ENCODE measurements at places on chromosomes 2 and 18.

DNA sequence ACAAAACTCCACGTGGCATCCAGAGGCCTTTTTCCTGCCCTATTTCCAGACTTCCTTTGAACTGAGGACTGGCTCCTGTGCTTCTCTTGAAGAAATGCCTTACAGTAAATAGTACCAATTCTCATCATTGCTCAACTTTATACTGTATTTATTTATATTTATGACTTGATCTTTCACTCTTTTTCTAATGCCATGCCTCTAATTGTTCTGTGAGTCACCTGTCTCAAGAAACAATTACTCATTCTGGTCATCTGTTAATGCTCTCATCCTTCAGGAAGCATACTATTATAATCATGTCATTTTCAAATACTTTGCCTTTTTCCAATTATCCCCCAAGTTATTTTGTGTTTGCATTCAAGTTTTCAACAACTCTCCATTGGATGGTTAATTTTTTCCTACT is 85.9 kb downstream of the DCDC2C start:
- no peaks in the 10 kb centered on the region for H3K27me3 ChIP-seq
- H3K36me3 ChIP-seq, result no peaks in the 10 kb centered on the region
- no peaks in the 10 kb centered on the region for H3K4me1 ChIP-seq
- no peak overlapping the region for H3K4me3 ChIP-seq
- no peak overlapping the region for H3K27ac ChIP-seq

DNA sequence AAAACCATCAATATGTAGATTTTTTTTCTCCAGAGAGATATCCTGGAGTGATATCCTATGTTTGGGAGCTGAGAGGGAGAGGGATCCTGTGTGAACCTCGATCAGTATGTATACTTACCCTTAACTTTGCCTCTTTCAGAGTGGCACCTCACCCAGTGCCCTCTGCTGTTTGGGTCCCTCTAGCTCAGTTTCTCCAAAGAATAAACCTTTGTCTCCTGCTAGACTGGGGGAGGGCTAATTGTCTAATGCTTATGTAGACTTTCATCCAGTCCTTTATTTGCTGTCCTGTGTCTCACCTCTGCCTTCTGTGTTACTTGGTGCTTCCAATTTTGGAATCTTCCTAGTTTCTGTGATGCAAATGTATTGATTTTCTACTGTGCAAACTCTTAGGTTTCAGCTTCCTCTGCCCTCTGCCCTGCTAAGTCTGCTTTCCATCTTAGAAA is 48.4 kb downstream of the MTX2 start:
- H3K36me3 ChIP-seq, result peaks cover 2% of the 10 kb centered on the region
- no peak for DNase-seq
- peaks cover 4% of the 10 kb centered on the region for H3K4me1 ChIP-seq
- H3K27me3 ChIP-seq, result no peaks in the 10 kb centered on the region

DNA sequence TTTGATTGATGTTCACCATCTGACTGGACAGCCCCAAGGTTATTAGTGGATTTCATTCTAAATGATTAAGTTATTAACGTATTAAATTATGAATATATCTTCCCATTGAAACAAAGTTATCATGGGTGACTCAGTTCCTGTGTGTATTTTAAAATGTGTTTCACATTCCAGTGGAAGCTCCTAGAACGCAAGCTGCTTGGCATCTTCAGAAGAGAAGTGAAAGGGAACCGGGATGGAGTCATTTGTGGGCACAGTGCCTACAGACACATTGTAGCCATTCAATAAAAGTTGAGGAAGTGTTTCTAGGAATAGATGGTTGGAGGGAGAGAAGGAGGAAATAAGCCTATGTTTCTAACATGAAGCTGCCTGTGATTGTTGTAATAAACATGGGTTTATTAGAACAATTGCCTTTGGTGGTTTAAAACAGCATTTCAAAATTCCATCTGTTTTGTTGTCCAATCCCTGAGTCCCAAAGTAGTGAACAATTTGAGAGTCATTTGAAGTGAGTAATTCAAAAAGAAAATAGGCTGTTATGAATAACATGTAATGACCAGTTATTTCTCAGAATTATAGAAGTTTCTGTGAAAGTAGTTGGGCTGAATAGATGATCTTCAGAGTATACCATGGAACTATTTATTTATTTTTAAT is 143.5 kb downstream of the PKP4 start:
- no peaks in the 10 kb centered on the region for H3K4me1 ChIP-seq
- H3K36me3 ChIP-seq, result peaks cover 1% of the 10 kb centered on the region
- H3K4me3 ChIP-seq, result no peak overlapping the region
- no peak for DNase-seq
- no peak overlapping the region for H3K27ac ChIP-seq

DNA sequence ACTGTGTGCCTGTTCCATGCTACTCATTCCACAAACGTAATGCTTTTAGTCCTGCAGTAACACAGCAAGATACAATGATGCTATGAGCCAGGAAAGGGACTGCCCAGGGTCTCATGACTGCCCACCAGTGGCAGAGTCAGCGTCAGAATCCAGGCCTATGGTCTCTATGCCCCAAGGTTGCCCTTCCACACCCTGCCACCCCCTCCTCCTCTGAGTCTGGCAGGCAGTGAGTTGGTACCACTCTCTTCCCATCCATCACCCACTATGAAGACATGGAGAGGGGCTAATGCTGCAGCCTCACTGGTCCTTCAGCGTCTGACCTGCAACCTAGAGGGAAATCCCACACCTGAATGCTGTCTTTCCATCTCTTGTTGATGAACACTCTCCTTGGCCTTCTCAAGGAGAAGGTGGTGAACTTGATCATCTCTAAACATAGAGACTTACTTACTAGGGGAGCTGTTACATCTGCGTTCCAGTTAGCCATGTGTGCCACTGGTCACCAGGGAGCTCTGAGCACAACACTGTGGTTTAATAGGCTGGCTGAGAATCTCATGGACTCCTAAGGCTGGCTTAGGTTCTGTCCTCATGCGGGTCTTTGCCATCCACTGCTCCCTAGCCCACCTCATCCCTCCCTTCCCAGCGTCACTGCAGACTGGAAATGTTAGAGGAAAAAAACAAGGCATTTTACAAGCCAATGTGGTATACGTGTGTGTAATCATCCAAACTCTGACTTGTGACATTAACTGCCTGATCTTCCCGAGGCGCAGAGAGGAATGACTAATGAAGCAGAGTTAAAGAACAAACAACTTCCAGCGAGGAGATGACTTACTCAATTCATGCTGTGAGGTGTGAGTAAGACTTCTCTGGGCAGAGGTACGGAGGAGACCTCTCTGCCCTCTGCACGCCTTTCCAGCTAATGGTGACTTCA is 28.8 kb downstream of the STEAP3 start:
- no peaks in the 10 kb centered on the region for H3K4me1 ChIP-seq
- H3K36me3 ChIP-seq, result no peaks in the 10 kb centered on the region

- no peaks in the 10 kb centered on the region for H3K36me3 ChIP-seq
- H3K27ac ChIP-seq, result no peak overlapping the region
- no peak overlapping the region for H3K4me3 ChIP-seq
- H3K4me1 ChIP-seq, result no peaks in the 10 kb centered on the region
- DNase-seq, result no peak
Measured at GRCh38 chr18:78758496-78758895, 221.1 kb upstream of the SALL3 start.

- H3K27ac ChIP-seq, result no peak overlapping the region
- no peaks in the 10 kb centered on the region for H3K36me3 ChIP-seq
- H3K4me1 ChIP-seq, result no peaks in the 10 kb centered on the region
- H3K4me3 ChIP-seq, result no peak overlapping the region
- no peak for DNase-seq
- H3K27me3 ChIP-seq, result peaks cover 2% of the 10 kb centered on the region
Measured at GRCh38 chr18:21903709-21904108, 163.1 kb downstream of the MIB1 start.

DNA sequence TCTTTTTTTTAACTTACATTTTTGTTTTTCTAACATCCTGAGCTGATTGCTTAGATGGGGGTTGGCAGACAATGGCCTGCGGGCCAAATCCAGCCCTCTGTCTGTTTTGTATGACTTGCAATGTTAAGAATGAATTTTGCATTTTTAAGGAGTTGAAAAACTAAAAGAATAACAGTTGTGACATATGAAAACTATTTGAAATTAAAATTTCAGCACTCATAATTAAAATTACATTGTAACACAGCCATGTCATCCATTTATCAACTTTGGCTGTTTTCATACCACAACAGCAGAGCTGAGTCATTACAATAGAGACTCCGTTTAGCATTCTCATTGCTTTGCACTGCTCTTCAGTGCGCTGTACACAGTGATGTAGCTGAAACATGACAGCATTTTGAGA is 94.1 kb upstream of the MC4R start:
- H3K27ac ChIP-seq, result no peak overlapping the region
- H3K4me3 ChIP-seq, result no peak overlapping the region
- no peaks in the 10 kb centered on the region for H3K27me3 ChIP-seq
- no peak for DNase-seq
- H3K4me1 ChIP-seq, result no peaks in the 10 kb centered on the region
- no peaks in the 10 kb centered on the region for H3K36me3 ChIP-seq

- H3K4me3 ChIP-seq, result no peak overlapping the region
- no peak overlapping the region for H3K27ac ChIP-seq
- peaks cover 6% of the 10 kb centered on the region for H3K4me1 ChIP-seq
Measured at GRCh38 chr2:151338115-151338514, 19.3 kb upstream of the TNFAIP6 start.

GRCh38 chr2:24276349-24276899 is 83.9 kb downstream of the ITSN2 start:
- peaks cover 24% of the 10 kb centered on the region for H3K36me3 ChIP-seq
- H3K27me3 ChIP-seq, result no peaks in the 10 kb centered on the region
- no peak overlapping the region for H3K4me3 ChIP-seq
- no peak overlapping the region for H3K27ac ChIP-seq
- H3K4me1 ChIP-seq, result no peaks in the 10 kb centered on the region

GRCh38 chr2:67702937-67703336 is 305.8 kb downstream of the ETAA1 start:
- DNase-seq, result no peak
- no peaks in the 10 kb centered on the region for H3K4me1 ChIP-seq
- H3K27ac ChIP-seq, result no peak overlapping the region
- H3K4me3 ChIP-seq, result no peak overlapping the region

DNA sequence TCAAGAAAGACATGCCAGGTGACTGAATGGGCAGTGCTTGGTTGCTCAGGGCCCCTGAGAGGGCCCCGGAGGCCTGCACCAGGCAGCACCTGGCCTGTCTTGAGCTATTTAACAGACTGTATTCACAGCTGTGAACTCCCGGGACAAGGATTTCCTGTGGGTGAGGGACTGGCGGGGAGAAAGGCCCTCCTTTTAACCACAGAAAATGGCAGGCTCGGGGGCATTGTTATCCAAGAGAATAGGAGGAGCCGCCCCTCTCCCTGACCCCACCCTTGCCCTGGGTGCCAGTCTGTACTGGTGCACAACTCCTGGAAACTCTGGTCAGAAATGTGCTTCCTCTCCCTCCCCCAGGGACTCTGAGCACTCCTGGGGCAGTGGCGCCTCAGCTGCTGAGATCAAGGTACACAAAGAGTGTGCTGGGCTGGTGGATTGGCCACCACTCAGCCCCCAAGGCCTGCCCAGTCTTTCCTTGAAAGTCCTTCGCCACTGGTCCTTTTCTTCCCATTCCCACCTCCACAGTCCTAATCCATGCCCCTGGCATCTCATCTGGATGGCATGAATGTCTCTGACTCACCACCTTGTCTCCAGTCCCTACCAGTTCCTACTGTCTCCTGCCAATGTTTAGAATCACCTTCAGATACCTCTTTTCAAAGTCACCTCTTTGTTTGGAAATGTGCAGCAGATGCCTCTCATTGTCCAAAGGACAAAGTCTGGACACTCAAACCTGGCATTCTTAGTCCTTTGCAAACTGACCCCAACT is 19.6 kb upstream of the EPAS1 start:
- no peaks in the 10 kb centered on the region for H3K36me3 ChIP-seq
- H3K27me3 ChIP-seq, result peaks cover 20% of the 10 kb centered on the region
- H3K4me1 ChIP-seq, result peaks cover 19% of the 10 kb centered on the region

GRCh38 chr2:178268435-178268834 is 74.1 kb downstream of the OSBPL6 start:
- peaks cover 7% of the 10 kb centered on the region for H3K27me3 ChIP-seq
- H3K4me3 ChIP-seq, result no peak overlapping the region
- H3K4me1 ChIP-seq, result no peaks in the 10 kb centered on the region
- no peaks in the 10 kb centered on the region for H3K36me3 ChIP-seq
- no peak overlapping the region for H3K27ac ChIP-seq
- DNase-seq, result no peak

All from activated T-helper 1 cell treated with anti-CD3 and anti-CD28 coated beads, Interleukin-12 subunit alpha, Interleukin-12 subunit beta, Interleukin-2, Interleukin-4 antibody, amounts not matched to agents 30 ng/mL and 10 ng/mL and 1 ng/mL, durations not matched to agents 14 hours and 24 hours and 36 hours (primary cell).